ENCODE measurements at places on chromosomes 13 and 19. TPM values are rescaled to one million over a fixed set of nuclear protein-coding genes. Genes with fewer than 3 reads are reported as not detected.

Gene FOSB
- 34.9 TPM for total RNA-seq

Gene TNFSF9
- 12.5 TPM for total RNA-seq

Gene NTN5
- total RNA-seq = not detected

Gene ZNF837
- 6.8 TPM for total RNA-seq

Gene OVOL3
- not detected for total RNA-seq

Gene PABPC3
- total RNA-seq = 0.04 TPM

Gene ZNF66
- 2.4 TPM for total RNA-seq

Gene ANGPTL8
- total RNA-seq = not detected

Gene ATP8B3
- 1.5 TPM for total RNA-seq

Gene RAB20
- 39.0 TPM for total RNA-seq

Gene C3
- 7.9 TPM for total RNA-seq

Gene HNRNPL
- total RNA-seq = 304 TPM

Gene PRODH2
- total RNA-seq = not detected

Gene LIM2
- total RNA-seq = not detected

Gene ZIC5
- total RNA-seq = 0.05 TPM

Gene SLC6A16
- total RNA-seq = 0.11 TPM

Gene NCR1
- 0.72 TPM for total RNA-seq

Gene TRIP10
- 48.0 TPM for total RNA-seq

Gene POSTN
- 1.6 TPM for total RNA-seq

Gene ZNF548
- total RNA-seq = 29.3 TPM

Gene WDR87
- total RNA-seq = not detected

Gene OR7A5
- total RNA-seq = not detected

Gene APOE
- total RNA-seq = 4.9 TPM

Gene FGF22
- 0.91 TPM for total RNA-seq

Gene ZSWIM4
- 7.9 TPM for total RNA-seq

Gene CPB2
- not detected for total RNA-seq

Gene ZNF653
- total RNA-seq = 14.3 TPM

Gene PKN1
- 118 TPM for total RNA-seq

Gene RUBCNL
- 0.64 TPM for total RNA-seq

Gene DGKH
- 6.2 TPM for total RNA-seq

Gene VN1R4
- not detected for total RNA-seq

Gene ZNF524
- total RNA-seq = 12.3 TPM

Gene ZNF667
- not detected for total RNA-seq

Gene MBD3L2
- not detected for total RNA-seq

Gene NOSIP
- 143 TPM for total RNA-seq

Gene KIR3DL1
- not detected for total RNA-seq

Gene CEACAM16
- not detected for total RNA-seq

Gene CYP4F8
- not detected for total RNA-seq

Gene OR10H1
- total RNA-seq = not detected

Gene SCGB2B2
- 0.05 TPM for total RNA-seq

Gene SDHAF1
- total RNA-seq = 33.0 TPM

Gene NDFIP2
- total RNA-seq = 18.2 TPM

Gene SIGLEC10
- total RNA-seq = not detected

Gene PRR36
- not detected for total RNA-seq

Gene CATSPERD
- not detected for total RNA-seq

Gene LGALS14
- not detected for total RNA-seq

Gene TINCR
- total RNA-seq = 0.24 TPM

Gene ZNF829
- 5.9 TPM for total RNA-seq

Measured in A375 (cell line).